ENCODE measurements at places on chromosomes 16 and 17.
A peak's percentile ranks its signal among the peaks of the same experiment; 100 is the strongest.

DNA sequence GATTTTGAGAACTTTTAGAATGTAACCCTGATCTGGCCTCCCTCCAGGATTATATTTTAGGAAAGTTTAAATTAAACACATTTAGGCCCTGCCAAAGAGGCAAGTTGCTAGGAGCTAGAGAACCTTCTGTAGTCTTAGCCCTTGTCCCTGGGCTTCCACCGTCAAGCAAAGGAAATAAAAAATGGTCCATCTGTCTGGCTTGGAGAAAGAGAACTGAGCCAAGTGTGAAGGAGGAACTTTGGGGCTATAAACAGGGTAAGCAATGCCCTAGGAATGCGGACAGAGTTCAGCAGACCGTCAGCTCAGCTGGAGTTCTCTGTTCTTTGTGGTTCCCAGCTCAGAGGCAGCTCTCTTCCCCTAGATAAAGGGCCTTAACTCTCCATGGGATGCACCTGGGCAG, 29.6 kb downstream of the RCVRN start:
- no peak for DNase-seq

DNA sequence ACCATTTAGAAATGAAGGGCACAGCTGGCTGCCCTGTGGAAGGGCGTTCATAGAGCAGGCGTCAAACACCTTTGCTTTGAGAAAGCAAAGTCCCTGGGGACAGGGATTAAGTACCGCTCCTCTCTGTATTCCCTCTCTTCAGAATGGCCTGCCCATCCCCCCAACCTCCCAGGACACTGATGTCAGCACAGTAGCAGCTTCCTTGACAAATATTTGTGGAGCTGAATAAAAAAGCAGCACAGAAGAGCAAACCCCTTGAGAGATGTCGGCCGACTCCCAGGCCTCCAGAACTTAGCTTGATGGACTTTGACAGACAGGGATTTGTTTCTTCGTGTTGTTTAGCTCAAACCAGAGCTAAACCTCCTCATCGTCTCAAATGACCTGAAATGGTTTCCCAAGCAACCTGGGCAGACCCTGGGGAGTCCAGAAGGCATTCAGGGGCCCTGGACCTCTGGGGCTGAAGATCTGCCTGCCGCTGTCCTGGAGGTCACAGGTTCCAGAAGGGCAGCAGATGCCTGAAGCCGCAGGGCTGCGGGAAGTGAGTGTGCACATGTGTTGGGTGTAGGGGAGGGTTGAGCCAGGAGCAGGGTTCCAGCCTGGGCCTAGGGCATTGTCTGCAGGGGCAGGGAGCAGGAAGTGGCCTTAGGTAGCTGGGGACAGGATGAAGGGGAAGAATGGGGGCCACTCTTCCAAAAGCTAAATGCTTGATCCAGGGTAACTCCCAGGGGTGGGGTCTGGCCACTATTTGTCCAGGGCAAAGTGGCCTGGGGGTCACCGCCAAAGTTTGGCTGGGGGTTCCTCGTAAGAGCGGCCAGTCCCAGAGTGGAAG, 42.3 kb upstream of the NKD1 start:
- DNase-seq: no peak

GRCh38 chr17:4485676-4486646, 12.7 kb upstream of the SPNS2 start:
- DNase-seq: peak; percentile 43

- DNase-seq: no peak
Measured at GRCh38 chr17:9936095-9936494, 31.0 kb upstream of the RCVRN start.

DNA sequence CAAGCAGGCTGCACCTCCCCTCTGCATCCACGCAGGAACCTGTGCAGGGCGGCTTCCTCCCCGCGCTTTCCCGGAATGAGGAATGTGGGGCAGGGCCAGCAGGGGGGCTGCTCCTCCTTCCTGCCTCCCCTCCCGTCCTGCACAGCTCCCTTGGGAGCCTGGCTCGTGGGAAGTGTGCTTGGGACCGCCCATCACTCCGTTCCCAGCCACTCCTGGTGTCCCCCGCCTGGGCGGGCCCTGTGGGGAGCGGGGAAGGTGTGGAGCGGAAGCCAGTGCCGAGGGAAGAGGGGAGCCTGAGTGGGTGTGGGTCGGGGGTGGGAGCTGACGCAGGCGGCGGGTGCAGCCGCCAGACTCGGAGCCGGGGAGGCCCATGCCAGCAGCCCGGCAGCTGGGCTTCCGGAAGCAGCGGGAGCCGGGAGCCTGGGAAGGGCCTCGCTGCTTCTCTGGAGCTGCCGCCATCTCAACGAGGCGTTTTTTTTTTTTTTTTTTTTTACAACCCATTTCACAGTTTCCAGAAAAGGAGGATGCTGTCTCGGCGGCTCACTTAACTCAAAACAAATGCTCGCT, 24.1 kb downstream of the BAHCC1 start:
- peak; percentile 84 for DNase-seq

DNA sequence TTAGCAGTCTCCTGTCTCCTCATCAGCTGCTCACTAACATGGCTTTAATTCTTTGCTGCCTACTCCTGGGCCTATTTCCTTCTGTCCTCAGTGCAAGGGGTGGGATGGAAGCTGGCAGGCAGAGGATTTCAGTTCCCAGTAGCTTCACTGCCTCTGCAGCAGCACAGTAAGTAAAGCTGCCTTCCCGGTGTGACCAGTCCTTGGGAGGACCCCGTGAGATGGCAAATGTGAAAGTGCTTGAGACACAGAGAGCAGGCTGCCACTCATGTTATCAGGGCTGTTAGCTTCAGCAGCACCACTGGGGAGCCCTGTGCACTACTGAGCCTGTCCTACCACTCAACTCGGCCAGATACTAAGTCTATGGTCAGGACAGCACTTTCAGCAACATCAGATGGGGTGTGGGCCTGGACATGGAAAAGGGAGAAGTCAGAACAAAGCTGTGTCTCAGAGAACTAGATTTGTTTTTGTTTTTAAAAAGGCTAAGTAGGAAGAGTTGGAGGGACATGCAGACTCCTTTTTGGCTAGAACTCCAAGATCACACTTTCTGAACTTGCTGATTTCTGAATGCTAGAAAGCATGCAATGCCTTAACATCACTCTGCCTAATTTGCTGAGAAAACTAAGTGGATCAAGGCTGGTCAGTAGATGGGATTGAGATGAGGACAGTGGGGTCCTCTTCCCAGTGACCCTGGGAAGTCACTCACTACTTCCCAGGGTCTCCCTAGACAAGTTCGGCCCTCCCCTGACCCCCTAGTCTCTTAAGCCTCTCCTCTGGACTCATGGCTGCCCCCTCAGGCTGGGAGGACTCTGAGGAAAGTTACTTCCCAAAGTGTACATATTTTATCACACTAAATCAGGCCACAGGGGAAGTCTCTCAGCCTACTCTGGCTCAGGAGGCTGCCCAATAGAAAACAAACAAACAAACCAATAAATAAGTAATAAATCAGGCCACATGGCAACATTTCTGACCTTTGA, 1.1 kb downstream of the ACSF2 start:
- DNase-seq: peak; percentile 65

DNA sequence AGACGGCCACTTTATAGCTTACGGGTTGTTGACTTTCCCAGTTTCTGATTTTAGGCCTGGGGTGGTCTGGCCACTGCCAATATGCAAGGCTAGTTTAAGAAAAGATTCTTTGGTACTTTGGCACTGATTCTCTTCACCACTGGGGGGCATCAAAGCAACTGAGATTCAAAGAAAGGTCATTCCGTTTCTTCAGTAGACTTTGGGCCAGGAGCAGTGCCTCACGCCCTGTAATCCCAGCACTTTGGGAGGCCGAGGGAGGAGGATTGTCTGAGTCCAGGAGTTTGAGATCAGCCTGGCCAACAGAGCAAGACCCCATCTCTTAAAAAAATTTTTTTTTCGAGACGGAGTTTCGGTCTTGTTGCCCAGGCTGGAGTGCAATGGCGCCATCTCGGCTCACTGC, 53.0 kb downstream of the RPA1 start:
- no peak for DNase-seq

- DNase-seq: no peak
Measured at GRCh38 chr17:29407856-29408255, 17.7 kb downstream of the TAOK1 start.

DNA sequence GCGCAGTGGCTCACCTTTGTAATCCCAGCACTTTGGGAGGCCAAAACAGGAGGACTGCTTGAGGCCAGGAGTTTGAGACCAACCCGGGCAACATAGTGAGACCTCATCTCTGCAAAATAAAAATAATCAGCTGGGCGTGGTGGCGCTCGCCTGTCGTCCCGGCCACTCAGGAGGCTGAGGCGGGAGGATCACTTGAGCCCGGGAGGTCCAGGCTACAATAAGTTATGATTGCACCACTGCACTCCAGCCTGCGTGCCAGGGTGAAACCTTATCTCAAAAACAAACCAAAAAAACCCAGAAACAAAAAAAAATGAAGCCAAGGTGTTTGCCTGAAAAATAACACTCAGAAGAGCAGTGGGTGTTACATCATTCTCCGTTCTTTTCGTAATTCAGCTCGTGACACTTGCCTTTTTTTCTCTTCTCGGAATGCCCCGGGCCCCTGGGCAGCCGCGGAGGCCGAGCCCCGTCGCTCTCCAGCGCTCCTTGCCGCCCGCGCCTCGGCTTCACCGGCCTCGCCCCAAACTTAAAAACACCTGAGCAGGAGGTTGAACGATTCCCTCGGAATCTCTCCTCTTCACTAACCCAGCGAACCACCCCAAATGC, 17.0 kb downstream of the PRCD start:
- DNase-seq: peak; percentile 36

DNA sequence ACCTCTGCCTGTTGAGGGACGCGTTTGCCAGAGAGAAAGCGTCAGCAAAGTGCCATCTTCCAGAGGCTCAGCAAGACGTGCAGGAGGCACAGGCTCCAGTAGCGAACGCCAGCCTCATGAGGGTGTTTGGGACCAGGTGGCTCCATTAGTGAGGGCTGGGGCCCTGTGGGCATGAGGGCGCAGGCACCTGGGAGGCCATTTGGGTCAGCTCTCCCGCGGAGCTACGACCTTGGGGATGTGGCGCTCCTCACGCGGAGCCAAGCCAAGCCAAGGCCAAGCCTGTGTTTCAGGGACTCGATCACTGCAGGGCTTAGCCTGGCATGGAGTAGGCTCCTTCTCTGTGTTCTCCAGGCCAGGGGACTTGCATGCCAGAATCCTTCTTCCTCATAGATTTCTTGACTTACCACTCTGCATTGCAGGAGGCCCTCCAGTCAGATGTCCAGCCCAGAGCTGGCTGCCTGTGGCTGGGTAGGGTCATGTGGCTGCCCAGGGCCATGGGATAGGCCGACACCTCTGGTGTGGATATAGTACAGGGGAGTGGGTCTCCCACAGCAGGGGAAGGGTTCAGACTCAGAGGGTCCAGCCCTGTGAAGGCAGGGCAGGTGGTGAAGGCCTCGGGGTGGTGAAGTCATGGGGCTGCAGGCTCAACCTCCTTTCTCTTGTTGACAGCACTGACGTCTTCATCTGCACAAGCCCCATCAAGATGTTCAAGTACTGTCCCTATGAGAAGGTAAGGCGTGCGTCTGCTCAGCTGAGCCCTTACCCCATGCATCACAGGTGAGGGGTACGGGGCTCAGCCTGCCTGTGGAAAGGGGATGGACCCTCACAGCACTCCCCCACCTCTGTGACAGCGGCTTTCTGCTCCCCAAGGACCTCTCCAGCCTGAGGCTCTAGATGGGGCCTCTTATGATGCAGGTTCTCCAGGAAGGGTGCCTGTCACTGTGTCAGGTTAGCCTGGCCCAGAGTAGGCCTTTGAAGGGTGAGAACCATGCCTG, 19.6 kb downstream of the NT5M start:
- DNase-seq: peak; percentile 18

DNA sequence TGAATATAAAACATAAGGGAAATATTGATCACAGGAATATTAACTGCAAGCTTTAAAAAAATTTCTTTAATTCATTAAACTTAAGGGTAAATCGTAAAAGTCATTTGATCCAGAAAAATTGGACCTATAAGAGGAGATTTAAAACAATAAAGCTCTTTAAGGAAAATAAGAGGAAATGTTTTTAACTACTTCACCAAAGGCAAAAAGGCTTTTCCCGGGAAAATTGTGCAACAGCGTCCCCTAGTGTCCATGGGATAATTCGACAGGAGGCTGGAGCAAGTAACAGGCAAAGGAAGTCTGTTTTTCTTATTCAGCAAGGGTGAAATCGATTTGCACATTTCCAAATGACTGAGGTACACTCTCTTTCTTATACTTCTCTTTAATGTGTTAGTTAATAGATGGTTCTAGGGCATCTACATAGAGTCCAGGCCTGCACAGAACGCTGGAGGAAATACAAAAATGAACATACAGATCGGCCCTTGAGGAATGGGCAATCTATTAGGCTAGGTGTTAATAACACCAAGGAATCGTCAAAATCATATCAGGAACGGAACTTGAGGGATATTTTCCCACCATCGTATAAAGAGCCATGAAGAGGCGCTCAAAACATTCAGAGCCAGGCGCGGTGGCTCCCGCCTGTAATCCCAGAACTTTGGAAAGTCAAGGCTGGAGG, 61.4 kb downstream of the ZNF18 start:
- DNase-seq: no peak

- DNase-seq: no peak
Measured at GRCh38 chr17:81424151-81425017, 29.1 kb downstream of the BAHCC1 start.

DNA sequence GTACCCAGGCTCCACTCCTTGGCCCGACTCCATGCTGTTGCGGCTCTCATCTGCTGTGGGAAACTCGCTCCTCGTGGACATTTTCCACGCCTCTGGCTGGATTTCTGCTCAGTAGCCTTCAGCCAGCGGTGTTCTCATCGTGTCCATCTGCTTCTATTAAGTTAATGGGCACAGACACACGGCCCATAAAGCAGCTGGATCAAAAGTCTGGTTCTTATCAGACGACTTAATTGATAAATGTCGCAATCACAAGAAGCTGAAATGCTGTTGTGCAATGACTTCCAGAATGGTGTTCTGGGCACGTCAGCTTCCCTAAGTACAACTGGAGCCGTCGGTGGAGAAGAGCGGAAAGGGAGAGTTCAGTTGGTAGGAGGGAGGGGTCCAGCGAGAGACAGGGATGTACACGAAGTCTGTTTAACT, 211.7 kb upstream of the CHMP6 start:
- DNase-seq: no peak

- DNase-seq: no peak
Measured at GRCh38 chr17:35229638-35230037, 13.2 kb upstream of the SLFN5 start.

DNA sequence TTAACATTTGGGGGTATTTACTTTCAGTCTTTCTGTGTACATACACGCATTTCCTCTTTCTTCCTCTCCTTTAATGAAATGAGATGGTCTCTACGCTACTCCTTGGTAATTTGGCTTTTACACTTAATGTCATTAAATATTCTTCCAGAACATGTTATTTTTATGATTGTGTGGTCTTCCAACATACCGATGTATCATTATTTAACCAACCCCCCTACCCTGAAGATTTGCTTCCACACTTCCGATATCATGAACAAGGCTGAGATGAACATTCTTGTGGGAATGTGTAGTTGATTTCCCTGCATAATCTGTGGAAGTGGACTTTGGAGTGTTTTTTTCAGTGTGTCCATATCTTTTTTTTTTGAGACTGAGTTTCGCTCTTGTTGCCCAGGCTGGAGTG, 2.3 kb upstream of the PGS1 start:
- DNase-seq: no peak

GRCh38 chr16:9092282-9092977, 986 bp downstream of the HAPSTR1 start:
- peak; percentile 76 for DNase-seq

GRCh38 chr17:42287305-42287976, 857 bp upstream of the STAT5A start:
- DNase-seq: peak; percentile 71

- no peak for DNase-seq
Measured at GRCh38 chr17:49442041-49442440, 27.4 kb upstream of the PHB1 start.

- no peak for DNase-seq
Measured at GRCh38 chr16:60755907-60756306, 1280.3 kb downstream of the CDH8 start.

Data from stomach (tissue), 19 donors.